ENCODE measurements at places on chromosomes 3 and 15.
A peak's percentile ranks its signal among the peaks of the same experiment; 100 is the strongest.

DNA sequence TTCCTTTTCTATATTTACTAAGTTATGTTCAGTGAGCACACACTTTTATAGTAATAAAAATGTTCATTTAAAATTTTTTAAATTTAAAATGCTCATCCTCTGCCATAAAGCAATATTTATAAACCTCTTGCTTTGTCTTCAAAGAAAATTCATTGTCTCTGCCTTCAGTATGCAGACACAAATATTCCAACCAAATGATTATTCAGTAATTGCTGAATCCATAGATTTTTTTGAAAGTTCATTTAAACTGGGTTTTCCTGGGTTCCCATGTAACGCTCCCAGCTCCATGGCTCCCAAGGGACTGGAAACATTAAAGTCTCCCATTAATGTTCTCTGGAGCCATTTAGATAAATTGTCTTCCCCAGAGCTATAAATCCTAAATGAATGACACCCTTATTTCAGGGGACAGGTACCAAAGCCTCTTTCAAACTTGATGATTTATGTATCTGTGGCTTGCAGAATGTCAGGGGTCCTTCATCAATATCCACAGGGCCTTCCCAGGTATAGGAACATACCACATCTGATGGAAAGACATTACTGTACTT, 15.2 kb upstream of the GLCE start:
- DNase-seq = no peak

GRCh38 chr15:39084674-39085530, 496.0 kb upstream of the THBS1 start:
- no peak for DNase-seq

DNA sequence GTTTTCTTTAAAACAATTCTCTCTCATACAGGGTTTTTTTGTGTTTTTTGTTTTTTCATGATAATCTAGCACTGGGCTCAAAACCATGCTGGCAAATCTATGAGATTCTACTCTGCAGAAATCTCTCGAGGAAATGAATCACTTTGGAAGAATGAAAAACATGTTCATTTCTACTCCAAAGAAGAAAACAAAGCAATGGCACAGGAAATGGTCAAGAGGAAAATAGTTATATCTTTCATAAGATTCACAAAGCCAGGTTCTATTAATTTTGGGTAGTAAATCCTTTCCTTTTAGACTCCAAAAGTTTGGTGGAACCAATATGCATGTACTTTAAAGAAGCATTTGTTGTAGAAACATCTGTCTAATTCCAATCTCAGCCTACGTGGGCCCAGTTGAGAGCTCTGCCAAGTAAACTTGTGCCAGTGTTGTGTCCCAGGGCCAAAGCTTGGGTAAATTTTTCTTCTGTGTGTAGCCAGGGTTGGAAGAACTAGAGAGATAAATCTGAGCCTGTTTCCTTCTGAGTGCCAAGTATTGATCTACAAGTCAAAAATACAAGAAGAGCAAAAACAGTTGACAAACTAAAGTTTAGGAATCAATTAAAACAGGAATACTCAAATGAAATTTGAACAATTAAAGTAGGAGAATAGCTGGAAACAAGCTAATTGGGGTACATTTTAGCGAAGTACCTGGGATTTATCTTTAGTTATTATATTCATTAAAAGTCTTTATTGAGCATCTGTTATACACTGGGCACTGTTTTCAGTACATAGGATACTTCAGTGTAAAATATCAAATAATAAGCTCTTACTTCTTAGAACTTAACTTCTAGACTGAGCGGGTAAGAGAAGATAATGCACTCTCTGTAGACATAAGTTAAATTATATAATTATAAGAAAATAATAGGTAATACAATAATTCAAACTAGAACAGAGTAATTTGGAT, 657.5 kb upstream of the NECTIN3 start:
- no peak for DNase-seq

DNA sequence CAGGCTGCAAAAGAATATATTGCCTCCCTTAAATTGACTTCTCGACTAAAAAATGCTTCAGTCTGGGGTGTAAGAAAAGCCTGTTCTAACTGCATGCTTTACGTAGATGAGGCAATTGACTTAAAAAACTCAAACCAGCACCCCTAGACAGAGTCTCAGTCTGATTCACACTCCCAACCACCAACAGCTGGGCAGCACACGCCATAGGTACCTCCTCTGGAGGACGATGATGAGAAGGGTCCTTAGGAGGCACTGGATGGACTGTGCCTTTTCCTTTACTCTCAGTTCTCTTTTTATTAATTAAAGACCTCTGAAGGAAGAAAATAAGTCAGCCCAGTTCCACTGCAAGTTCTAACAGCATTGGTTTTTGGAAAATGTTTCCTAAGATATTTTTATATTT, 175.0 kb downstream of the PDZRN3 start:
- no peak for DNase-seq

DNA sequence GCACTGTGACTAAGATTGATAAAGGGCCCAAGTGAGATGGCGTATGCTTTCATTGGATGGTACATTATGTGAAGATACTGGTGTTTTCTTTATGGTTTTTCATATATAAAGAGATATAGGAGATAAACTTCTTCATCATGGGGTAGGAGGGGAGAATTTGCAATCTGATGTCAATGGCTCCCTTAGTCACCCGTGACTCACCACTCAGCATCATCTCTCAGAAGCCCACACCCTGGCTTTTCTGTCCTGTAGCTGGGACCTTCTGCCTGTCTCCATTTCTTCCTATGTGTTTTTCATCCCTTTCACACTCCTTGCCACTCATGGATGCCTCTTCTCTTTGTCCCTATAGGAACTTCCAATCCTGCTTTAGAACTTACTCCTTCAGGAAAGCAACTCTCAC, 114.3 kb upstream of the SEMA6D start:
- no peak for DNase-seq

GRCh38 chr3:61608711-61609110, 47.3 kb downstream of the PTPRG start:
- no peak for DNase-seq

DNA sequence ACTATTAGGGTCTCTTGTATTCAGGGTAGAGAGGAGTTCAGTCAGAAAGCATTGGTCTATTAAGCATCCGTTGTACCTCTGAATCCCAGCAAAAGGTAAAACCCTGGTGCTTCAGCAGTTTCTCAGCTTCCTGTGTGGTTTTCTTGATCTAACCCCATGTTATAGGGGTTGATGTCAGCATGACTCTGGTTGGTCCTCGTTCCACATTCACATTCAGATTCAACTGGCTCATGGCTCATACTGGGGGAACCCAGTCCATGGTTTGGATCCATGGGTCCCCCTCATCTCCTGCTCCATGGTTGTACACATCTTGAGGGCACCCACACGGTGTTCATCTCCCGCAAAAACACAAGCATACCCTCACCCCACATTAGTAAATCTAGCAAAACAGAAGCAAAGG, 47.7 kb upstream of the C2CD4B start:
- no peak for DNase-seq

DNA sequence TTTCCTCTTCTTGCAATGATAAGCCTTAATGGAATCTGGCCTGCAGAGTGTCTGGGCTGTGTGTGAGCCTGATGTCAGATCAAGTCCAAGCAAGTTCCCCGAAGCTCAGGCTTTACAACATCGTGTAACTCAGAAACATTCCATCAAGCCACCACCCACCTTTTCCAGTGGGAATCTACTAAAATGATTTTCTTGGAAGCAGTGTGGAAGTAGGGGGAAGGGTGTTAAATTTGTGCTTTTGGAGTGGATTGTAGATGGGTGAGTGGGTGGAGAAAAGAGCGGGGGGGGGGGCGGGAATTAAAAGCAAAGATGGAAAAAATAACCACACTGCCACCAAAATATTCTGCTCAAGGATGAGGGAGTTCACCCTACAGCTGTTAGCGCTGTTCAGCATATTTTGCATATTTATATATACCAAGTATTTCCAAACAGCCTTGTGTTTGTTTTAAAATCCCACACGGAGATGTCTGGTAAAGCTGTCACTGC, 53.6 kb downstream of the VGLL3 start:
- DNase-seq = no peak

GRCh38 chr3:150059241-150059640, 88.5 kb upstream of the PFN2 start:
- no peak for DNase-seq

GRCh38 chr3:47856669-47857068, 53.7 kb downstream of the DHX30 start:
- no peak for DNase-seq

GRCh38 chr15:66739287-66739686, 37.3 kb downstream of the SMAD6 start:
- DNase-seq = no peak

DNA sequence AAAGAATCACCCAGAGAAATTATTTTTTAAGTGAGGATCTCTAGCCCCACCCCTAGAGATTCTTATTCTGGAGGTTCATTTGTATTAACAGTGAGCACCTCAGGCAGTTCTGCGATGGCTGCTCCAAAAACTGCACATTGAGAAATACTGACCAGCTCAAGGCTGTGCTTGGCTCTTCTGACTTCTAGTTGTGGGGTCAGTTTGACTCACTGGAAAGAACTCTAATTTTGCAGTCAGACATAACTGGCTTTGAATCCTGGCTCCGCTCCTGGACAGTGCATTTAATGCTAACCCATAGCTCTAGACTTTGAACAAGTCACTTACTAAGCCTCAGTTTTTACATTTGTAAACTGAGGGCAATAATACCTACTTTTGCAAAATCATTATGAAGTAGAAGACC, 123.6 kb upstream of the SKOR1 start:
- no peak for DNase-seq

GRCh38 chr3:126866175-126866759, 116.6 kb upstream of the PLXNA1 start:
- no peak for DNase-seq

DNA sequence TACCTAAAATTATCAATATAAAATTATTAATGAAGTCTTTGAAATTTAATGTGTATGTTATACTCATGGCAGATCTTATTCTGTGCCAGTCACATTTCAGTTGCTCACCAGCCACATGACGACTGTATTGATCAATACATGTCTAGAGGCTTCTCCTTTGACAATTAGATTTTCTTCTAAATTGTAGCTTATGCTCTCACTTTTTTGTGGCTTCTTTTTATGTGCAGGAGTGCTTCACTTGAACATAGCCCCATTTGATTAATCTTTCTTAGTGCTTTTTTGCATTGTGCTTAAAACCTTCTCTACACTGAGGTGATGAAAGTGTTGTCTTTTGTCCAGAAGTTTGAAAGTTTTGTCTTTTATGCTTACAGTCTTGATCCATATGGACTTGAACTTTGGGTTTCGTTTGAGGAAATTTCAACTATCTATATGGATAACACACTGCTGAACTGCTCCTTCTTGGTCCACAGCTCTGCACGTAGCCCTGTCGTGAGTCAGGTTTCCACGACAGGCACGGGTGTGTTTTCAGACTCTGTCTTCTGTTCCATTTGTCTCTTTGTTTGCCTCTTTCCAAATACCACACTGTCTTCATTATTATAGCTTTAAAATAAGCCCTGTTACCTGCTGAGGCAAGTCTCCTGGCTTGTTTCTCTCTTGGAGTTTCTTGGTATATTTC, 393.9 kb upstream of the CFAP20DC start:
- no peak for DNase-seq

- peak; percentile 6 for DNase-seq
Measured at GRCh38 chr15:58957101-58957973, 23.9 kb upstream of the SLTM start.

- DNase-seq = no peak
Measured at GRCh38 chr15:31271224-31271635, 55.4 kb upstream of the KLF13 start.

DNA sequence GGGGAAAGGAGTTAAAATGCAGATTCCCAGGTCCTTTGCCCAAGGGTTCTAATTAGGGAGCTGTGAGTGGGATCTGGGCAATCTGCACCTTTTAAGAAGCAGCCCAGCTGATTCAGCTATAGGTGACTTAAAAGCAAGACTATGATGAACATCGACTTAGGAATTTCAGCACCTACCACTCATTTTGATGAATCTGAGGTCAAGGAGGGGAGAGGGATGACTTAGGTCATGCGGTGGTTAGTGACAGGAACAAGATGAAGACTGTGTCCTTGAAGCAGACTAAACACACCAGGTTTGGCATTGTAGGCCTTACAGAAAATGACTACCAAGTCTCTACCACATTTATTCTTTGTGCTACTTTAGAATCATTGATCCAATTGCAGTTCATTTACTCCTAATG, 196.3 kb downstream of the DTWD1 start:
- no peak for DNase-seq

DNA sequence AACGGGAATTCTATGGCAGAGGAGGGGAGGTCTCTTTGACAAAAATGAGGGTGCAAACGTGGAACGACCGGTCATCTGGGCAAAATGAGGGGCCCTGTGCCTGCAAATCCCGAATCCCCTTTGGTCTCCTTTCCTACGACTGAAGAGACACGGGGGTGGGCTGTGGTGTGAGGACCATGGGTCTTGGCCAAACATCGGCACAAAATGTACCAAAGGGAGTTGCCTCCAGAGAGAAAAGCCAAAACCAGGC, 498 bp downstream of the ZNF280D start:
- no peak for DNase-seq

GRCh38 chr3:112333381-112334317, 693 bp downstream of the CD200 start:
- DNase-seq = no peak

DNA sequence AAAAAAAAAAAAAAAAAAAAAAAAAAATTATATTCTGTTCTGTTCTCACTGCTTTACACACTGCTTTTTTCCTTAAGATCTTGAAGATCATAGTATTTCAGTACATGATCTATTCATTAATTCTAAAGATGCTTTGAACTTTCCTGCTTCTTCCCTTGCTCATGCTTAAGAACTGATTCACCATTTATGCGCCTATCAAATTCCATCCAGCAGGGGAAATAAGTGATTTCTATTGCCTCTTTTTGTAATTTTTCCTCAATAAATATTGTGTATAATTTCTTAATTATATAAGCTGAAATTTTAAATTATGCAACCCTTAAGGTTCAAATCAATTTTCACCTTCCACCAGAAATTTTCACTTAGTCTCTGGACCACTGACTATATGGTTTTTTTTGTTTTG, 10.6 kb downstream of the DENND6A start:
- no peak for DNase-seq

DNA sequence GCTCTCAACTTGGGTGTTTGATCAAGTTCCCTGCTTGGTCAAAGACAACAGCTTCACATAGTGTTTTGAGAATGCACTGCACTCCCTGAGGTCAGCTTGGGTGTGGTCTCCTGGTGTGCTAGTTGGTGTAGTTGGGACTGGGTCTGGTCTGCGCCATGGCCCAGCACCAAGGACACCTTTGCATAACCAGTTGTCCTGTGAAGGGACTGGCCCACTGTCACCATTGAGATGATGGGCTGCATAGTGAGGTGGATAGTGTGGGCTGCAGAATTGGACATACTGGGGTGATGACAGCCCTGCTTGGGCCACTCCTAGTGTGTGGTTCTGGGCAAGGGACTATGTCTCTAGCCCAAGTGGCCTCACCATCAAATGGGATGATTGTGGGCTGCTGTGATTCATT, 9.5 kb downstream of the RPSA start:
- DNase-seq = no peak

- DNase-seq = no peak
Measured at GRCh38 chr3:184631472-184631861, 69.9 kb downstream of the EPHB3 start.

GRCh38 chr3:126485176-126485897, 9.6 kb upstream of the ZXDC start:
- no peak for DNase-seq
